BE2C (cell line): ENCODE measurements at places on chromosomes 12 and 14.

DNA sequence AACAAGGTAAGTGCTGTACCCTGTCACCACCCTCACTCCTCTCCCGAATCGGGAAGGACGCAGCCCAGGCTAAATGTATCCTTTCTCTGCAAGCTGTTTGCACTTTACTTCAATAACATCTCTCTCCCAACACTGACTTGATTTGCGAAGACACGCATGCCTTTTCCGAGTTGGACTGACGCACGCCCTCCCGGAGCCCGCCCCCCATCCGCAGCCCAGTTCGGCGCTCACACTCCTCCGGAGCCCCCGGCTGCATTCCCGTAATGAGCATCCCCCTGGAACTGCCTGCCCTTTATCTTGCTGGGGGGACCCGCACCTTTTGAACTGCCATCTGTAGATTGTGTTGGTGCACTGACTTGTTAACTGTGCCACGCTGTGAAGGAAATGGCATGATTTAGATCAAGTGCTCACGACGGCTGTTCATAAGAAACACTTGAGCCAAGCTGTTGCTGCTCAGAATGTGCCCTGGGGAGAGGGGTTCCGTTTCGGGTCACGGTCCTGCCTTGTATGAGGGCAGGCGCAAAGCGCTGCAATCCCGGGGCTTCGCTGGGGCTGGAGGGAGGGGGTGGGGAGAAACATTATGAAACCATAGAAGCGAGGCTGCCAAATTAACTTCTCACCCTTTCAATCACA, 176.6 kb upstream of the CDKN3 start:
- no peak for DNase-seq

DNA sequence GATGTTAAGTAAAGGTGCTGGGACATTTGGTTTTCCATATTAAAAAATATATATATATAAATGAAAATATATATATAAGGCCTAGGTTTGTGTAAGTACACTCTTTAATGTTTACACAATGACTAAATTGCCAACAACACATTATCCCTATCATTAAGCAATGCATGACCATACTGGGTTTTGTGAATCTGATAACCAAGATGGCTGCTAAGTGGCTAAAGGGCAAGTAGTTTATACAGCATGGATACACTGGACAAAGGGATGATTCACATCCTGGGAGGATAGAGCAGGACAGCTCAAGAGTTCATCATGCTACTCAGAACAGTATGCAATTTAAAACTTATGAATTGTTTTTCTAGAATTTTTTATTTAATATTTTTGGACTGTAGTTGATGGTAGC, 89.3 kb downstream of the FIGNL2 start:
- DNase-seq = no peak

DNA sequence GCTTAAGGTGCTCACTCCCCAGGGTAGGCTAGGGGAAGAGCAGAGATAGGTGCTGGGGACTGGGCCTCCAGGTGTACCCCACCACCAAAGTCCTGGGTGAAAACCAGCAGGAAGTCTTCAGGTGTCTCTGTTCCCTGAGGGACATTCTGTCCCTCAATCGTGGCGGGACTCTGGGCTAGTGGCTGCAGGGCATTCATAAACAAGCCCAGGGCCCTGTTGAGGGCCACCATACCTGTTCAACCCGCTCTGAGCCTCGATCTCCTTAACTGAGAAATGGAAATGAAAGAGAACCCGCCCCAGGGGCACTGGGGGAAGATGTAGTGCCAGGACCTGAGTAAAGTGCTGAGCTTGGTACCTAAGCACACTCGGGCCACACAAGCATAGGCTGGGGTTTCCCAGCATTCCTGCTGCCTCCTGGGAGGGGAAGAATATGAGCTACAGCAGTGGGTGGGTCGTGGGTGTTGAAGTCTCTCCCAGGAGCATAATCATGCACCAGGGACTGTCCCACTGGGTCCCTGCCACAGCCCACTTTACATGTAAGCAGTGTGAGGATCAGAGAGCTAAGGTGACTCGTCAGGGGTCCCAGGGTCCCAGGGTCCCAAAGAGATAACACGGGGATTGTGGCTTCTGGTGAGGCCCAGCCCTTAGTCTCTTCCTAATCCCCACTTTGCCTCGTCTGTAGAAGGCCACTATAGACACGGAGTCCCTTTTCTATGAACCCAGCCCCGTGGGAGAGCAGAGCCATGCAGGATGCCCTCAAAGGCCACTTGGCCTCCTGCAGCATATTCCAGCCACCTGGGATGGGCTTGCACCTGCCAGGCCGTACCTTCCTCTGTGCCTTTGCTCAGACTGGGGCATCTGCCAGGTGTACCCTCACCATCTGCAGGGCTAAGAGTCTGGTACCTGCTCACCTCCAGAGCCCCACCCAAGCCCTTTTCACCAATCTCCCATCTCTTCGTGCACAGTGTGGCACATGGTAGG, 14.4 kb downstream of the FAM222A start:
- DNase-seq = peak; percentile 8

- DNase-seq = peak; percentile 70
Observed at GRCh38 chr14:104370256-104370870, 209.2 kb upstream of the C14orf180 start.

DNA sequence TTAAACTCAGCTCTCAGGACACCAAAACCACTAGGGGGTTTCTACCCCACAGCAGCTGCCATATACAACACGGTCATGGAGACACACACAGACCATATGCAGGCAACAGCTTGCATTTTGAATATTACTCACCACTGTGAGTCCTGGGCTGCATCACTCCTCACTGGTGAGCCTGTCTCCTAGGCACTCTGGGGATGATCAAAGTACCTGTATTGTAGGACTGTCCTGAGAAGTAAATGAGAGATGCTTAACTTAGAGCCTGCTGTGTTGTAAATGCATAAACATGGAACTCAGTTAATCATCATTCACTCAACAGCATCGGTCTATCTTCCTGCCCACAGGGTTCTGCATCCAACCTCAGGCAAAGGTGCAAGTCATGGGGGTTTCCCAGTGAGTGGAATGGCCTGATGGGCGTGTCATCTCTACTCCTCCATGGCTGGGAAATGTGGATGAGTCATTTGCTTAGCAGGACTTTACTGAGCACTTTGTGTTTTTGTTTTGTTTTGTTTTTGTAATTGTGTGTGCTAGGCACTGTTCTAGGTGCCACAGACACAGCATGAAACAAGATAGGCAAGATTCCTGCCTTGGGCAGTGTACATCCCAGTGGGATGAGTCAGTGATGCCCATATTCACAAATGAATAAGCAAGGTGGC, 1141.2 kb upstream of the TMEM132C start:
- DNase-seq = no peak

DNA sequence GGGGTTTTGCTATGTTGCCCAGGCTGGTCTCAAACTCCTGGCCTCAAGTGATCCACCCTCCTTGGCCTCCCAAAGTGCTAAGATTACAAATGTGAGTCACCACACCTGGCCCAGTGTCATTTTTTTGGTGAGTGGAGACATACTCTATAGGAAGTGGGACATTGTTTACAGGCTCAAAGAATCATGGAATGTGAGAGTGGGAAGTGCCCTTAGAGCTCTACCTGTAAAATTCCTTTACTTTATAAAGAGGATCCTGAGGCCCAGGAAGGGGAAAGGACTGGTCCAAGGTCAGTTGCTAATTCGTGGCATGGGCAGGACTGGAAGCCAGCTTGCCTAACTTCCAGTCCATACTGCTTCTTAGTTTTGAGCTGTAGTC, 8.7 kb upstream of the ADCK1 start:
- no peak for DNase-seq

DNA sequence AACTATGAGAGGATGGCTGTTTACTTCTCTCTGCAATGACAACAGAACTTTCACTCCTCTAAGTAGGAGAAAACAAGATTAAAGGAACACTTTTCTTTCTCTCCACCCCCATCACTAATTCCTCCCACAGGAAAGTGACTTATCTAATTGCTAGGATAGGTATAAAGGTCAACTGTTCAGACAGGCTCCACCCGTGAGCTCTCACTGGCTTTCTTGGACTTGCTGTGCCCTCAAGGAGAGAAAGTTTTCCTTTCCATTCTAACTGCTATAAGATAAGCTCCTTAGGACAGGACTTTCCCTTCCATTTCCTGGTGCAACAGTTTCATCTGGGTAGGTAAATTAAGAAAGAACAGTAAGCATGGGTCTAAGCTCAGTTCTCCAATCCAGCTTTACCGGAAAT, 4.8 kb downstream of the SLC41A2 start:
- no peak for DNase-seq

DNA sequence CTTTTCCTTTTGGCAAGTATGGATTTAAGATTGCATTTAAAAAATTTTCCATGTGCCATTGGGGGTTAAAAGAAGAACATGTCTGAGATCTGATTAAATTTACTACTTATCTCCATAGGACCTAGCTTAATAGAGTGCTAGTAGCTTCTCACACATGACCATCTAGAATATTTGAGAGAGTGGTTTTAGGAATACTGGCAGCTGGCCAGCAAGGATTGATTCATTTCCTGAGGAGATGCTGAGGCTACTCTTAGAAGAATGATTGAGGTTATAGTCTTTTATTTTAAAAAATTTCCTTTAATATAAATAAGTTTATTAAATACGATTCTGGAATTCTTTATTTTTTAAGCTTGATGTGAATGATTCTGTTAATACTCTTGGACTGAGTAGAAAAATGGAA, 56.2 kb downstream of the MIPOL1 start:
- DNase-seq = no peak

GRCh38 chr14:99971941-99972747, 93.1 kb upstream of the EVL start:
- peak; percentile 40 for DNase-seq
